Activated CD4-positive, CD25-positive, alpha-beta regulatory T cell (primary cell): ENCODE measurements at places on chromosomes 2 and 18.

DNA sequence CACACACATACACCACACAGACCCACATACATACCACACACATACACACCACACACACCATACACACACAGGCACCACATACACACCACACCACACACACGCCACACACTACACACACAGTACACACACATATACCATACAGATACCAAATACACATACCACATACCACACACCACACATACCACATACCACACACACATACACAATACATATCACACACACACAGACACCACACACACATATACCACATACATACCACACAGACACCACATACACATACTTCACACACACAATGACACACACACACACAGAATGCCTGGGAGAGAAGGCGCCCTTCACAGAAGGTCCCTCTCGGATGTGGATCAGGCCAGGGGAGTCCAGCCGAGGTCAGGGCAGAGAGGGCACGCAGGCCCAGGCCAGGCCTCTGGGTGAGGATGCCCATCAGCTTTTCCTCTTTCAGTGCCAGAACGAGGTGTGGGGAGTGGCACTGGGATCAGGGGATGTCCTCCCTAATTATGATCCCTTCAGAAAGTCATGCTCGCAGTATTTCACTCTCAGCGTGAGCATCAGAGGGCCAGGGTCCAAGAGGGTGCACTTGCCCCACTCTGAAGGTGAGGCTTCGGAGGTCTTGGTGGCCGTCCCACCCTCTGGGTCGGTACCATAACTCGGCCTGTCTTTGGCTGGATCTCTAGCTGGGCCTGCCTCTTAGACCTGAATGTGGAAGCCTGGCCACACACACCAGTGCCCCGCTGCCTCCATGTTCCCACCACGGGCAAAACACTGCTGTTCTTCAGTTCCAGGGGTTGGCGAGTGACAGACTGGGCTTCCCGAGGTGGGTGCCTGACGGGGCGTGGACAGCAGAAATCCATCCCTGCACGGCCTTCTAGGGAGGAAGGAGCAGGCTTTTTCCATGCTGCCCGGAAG, 70.6 kb upstream of the ODC1 start:
- DNase-seq = no peak

DNA sequence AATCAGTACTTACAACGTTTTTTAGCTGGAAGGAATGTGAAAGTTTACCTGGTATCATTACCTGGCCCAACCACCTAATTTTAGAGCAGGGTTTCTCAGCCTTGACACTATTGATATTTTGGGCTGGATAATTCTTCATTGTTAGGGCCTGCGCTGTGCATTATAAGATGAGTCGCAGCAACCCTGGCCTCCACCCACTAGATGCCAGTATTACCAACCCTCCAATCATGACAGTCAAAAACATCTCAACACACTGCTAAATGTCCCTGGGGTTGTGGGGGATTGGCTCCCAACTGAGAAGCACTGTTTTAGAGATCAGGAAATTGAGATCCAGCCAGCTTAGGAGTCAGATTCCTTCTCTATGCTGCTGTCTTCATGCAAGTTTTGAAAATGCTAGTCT, 265.3 kb upstream of the TCF4 start:
- no peak for DNase-seq

- DNase-seq = no peak
Observed at GRCh38 chr18:59062643-59063006, 77.1 kb upstream of the SEC11C start.

GRCh38 chr18:37657493-37657892, 91.9 kb upstream of the CELF4 start:
- DNase-seq = no peak
